ENCODE measurements at places on chromosomes 3 and 15.
A peak's percentile ranks its signal among the peaks of the same experiment; 100 is the strongest.

DNA sequence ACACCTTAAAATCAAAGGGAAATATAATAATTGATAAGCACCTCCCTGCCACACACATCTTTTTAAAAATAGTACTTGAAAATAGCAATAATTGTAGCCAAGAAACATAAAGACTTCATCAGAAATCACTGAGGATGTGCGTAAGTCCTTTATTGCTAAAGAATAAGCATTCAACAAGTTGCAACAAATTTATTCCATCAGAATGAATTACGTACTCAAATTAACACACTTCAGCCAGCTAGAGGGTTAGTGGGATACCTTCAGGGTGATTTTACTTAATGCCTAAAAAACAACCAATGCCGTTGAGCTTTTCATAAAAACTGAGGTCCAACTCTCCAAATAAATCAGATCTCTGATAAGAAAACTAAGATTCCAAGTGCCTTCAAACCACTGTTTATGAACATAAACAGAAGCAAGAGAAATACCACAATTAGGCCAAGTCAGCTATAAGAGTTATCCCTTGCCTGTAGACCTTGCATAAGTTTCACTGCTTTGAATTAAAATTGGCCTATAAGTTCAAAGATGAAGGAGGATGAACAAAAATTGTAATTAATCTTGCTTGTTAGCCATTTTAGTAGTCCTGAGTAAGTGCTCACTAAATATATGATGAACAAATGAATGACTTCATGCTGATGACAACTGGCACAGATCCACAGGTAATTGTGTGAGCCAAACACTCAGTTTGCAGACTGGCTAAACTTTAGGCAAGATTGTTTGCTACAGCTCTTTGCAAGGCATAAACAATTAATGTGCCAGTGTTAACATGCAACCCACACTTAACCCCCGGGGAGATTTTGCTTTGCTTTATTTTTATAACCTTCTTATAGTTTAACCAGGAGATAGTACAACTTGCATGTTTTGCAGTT lies 375.1 kb upstream of the THBS1 start:
- no peak for DNase-seq

- DNase-seq: no peak
These were observed 3.7 kb upstream of the CNTN4 start for GRCh38 chr3:2094941-2095340.

- DNase-seq: no peak
These were observed 272.9 kb downstream of the FEZF2 start for GRCh38 chr3:62100282-62100989.

DNA sequence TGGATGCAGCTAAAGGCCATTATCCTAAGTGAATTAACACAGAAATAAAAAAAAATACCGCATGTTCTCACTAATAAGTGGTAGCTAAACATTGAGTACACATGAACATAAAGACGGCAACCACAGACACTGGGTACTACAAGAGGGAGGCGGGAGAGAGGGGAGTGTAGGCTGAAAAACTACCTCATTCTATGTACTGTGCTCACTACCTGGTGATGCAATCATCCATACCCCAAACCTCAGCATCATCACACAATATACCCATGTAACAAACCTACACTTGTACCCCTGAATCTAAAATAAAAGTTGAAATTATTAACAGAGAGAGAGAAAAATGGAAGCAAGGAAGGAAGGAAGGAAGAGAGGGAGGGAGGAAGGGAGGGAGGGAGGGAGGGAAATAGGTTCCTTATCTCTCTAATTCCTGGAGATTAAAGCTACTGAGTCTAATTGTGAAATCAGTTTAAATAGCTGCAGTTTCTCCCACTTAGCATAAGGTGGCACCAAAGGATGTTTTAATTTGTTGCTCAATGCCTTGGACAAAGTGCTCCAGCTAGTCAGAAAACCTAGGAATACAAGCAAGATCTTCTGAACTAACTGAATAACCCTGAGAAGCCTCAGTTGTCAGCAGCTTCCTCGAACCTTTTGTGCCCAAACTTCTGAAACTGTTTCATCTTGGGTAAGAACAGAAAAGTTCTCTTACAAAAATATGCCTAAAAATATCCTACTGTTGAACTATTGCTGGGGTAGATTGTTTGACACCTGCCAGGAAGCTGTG lies 79.4 kb upstream of the ATP11B start:
- DNase-seq: peak; percentile 39

- DNase-seq: no peak
These were observed 42.5 kb downstream of the MEIS2 start for GRCh38 chr15:37057831-37058230.

DNA sequence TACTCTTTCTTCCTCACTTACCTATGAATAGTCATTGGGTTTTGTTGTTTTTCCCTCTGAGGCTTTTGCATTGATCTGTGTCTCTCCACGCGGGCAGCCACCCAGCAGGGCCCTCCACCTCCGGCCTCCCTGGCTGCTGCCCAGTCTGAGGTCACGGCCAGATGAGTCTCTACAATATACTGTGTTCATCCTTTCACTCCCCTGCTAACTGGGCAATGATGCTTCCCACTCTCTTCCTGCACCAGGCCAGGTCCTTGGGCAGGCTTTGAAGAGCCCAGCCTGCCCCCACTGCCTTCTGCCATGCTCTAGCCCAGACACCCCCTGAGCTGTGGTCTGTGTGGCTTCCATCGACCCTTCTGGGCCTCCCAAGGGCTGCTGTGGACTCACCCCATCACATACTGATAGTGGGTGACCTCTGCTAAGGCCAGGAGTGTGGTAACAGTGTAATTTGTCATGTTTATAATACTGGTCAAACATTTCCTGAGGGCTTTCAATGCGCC lies 18.0 kb downstream of the PDIA5 start:
- no peak for DNase-seq

Measured in NCI-H1417 treated with DMSO at 0.1 percent for 48 hours (cell line).